ENCODE measurements at places on chromosomes 16 and 17. TPM values are rescaled to one million over a fixed set of nuclear protein-coding genes. Genes with fewer than 3 reads are reported as not detected.

DNA sequence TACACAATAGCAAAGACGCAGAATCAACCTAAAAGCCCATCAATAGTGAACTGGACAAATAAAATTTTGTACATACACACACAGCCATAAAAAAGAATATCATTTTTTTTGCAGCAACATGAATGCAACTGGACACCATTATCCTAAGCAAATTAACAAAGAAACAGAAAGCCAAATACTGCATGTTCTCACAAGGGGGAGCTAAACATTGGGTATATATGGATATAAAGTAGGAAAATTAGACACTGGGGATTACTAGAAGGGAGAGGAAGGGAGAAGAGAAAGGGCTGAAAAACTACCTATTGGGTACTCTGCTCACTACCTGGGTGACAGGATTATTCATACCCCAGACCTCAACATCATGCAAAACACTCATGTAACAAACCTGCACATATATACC lies 28.2 kb downstream of the ADAMTS18 start:
- DNase-seq = no peak

GRCh38 chr17:1634841-1635650 lies 6.4 kb upstream of the SLC43A2 start:
- DNase-seq = no peak

The IGF2BP1 gene
- 0.50 TPM for total RNA-seq

DNA sequence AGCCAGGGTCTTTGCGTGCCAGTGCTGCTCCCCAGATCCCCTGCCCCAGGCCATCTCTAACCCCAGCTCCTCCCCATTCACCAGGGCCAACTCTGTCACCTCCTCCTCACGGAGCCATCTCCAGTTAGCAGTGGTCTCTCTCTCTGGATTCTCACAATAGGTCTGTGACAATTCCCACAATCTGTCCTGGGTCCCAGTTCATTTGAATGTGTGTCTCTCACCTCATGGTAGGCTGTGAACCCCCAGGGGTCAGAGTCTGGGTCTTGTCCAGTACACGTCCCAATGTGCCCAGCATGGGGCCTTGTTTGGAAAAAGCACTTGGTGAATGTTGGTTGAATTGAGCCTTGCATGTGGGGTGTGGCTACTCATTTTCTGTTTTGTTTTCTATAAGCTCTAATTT lies 205.3 kb downstream of the PHKB start:
- DNase-seq = no peak

GRCh38 chr17:44502598-44503146 lies 534 bp downstream of the GPATCH8 start:
- DNase-seq = no peak

GRCh38 chr17:30203471-30203981 lies 32.0 kb downstream of the SLC6A4 start:
- DNase-seq = no peak

DNA sequence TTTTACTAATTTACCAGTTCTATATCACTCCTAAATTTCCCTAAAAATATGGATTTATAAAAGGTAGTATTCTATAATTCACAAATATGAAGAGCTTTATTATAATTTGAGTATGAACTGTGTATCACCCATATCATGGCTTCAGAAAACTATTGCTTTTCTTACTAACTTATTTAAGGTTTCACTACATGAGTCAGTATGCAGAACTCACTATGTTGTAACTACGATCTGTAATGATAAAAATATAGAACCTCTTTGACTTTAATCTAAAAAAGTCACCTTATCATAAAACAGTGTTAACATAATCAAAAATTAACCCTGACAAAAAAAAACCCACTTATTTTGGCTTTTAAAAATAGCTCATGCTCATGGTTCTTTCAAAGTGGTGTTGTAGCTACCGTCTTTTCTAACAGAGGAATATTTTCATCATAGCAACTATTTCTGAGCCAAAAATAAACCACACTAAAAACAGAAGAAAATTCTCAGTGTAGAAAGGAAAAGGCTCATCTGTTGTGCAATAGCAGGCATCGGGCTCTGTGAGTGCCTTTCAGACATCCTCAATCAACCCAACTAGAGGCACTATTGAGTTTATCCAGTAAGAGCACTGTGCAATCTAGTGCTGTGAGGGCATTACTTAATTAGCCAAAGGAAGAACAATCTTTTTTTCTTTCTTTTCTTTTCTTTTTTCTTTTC lies 42.1 kb downstream of the ITGAM start:
- no peak for DNase-seq

Data from activated T-cell treated with anti-CD3 and anti-CD28 coated beads, Interleukin-2, amount 50 U/mL, for 72 hours (primary cell).